ENCODE measurements at places on chromosomes 6 and 20.

DNA sequence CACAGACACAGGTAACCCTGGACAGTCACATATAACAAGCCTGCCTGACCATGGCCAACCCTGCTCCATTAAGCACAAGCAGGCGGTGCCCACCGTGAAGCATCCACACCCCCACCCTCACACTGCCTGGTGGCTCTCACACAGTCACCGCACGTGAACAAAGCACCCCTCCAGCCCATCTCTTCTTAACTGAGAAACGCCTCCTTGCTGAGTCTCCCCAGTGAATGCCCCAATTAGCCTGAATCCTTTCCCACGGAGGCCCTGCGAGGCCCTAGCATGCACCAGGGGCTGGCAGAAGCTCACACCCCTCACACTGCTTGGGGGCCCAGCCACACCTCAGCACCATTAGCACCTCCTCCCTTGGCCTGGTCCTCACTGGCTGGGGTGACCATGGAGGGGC, 72.3 kb downstream of the GRM4 start:
- no peak for DNase-seq

- no peak for DNase-seq
Measured at GRCh38 chr20:23138682-23139081, 52.6 kb upstream of the CD93 start.

GRCh38 chr6:168834042-168834587, 393.1 kb downstream of the SMOC2 start:
- no peak for DNase-seq

- no peak for DNase-seq
Measured at GRCh38 chr6:34005901-34006531, 139.9 kb downstream of the GRM4 start.

- no peak for DNase-seq
Measured at GRCh38 chr20:24838546-24839535, 110.2 kb upstream of the CST7 start.

- DNase-seq: no peak
Measured at GRCh38 chr6:4805553-4806336, 29.5 kb downstream of the CDYL start.

DNA sequence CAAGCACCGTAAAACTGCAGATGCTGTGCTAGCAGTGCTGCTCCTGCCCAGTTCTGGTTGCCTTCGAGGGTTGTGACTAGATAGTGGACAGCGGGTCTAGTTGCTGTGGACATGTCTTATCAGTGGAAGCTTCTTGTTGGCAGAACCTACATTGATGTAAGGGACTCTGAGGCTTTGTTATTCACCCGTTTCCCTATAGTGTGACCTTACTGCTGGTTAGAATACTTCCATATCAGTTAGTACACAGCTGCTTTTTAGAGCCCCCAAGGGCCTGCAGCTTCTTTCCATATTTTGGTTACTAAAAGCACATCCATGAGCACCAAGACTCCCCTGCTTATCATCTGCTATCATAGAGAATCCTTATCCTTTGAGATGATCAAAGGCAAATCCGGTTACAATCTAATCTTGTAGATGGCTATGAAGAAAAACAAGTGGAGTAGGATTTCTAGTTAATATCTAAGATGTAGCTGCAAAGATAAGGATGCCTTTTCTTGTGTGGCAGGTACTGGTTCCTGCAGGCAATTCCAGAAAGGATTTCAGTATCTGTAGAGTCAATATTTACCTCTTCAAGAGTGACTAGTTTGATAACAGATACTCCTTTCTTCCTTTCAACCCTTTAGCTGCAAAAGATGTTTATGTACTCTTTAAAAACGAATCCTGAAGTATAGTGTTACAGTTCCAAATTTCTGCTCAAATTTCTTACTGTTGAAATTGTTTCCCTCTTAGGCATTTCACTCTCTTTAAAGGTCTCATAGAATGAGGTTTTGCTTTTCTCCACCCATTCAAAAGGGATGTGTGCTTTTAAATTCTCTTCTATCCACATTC, 163.6 kb downstream of the JARID2 start:
- DNase-seq: no peak

- no peak for DNase-seq
Measured at GRCh38 chr6:44537306-44538049, 150.0 kb downstream of the CDC5L start.

DNA sequence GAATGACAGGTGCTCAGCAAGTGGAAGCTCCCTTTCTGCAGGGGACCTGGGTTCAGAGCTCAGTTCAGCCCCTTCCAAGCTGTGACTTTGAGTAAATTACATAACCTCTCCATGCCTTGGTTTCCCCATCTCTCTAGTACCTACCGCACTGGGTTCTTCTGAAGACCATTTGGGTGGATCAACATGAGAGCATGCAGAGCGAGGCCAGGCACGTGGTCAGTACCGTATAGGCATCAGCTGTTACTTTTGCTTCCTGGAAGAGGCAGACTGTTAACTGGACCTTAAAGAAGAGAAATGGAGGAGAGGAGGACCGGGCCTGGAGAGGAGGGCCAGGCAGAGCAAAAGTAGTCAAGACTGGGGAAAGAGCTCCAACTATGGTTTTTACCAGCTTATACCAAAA, 1.7 kb upstream of the MYLK2 start:
- no peak for DNase-seq

- no peak for DNase-seq
Measured at GRCh38 chr6:148898376-148899014, 151.7 kb downstream of the UST start.

DNA sequence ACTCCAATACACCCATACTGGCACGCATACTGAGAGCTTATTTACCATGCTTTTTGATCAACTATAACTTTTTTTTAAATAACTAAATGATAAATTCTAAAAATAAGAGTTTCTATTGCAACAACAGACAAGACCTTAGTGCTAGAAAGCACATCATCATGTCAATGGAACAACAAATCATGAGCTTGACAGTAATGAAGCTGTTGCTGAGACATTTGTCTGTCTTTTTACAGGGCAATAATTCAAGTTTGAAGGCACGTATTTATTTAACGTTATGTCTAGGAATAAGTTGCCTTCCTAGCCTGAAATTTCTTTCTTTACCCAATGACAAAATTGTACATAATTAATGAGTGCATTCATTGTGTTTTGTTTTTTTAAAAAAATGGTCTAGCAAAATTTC, 299.2 kb downstream of the EYA4 start:
- no peak for DNase-seq

DNA sequence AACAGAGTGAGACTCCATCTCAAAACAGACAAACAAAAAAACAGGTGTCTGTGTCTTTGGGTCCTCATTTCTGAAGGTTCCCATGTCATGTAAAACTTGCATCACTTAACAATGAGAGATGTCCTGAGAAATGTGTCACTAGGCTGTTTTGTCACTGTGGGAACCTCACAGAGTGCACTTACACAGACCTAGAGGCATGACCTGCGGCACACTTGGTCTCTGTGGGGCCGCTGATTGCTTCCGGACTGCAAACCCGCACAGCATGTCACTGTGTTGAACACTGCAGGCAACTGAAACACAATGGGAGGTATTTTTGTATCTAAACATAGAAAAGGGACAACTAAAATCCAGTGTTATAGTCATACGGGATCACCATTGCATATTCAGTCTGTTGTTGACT, 42.3 kb upstream of the TMEM181 start:
- no peak for DNase-seq

GRCh38 chr6:1797801-1798200, 188.1 kb downstream of the FOXC1 start:
- DNase-seq: no peak

GRCh38 chr6:99178168-99178567, 171.3 kb downstream of the FAXC start:
- no peak for DNase-seq

GRCh38 chr6:148915810-148916209, 169.0 kb downstream of the UST start:
- DNase-seq: no peak

Measured in activated CD4-positive, alpha-beta T cell treated with anti-CD3 and anti-CD28 coated beads, Interleukin-2, amount 50 U/mL, for 48 hours (primary cell).